Esophagus squamous epithelium (tissue), 5 donors: ENCODE measurements at places on chromosomes 7 and 10.

- no peaks in the 10 kb centered on the region for H3K36me3 ChIP-seq
- no peak for DNase-seq
- no peaks in the 10 kb centered on the region for H3K4me1 ChIP-seq
- no peak overlapping the region for H3K27ac ChIP-seq
- no peak overlapping the region for H3K4me3 ChIP-seq
- no peaks in the 10 kb centered on the region for H3K27me3 ChIP-seq
Observed at GRCh38 chr10:13871011-13871410, 284.2 kb downstream of the PRPF18 start.

DNA sequence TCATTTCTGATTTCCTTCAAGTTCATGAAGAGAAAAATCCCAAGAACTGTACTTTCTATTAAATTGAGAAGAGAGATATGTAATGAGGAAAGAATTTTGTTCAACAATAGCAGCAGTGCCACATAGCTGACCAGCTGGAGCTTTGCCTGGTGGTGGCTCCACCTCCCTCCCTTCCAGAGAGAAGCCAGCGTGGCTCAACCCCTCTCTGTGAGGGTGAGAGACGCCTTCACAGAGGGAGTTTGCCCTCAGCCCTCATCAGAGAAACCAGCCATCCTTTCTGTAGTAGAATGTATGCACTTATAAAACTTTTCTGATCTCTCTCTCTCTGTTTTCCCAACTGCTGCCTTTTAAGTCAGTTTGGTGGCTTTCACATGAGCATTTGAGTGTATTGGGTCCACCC lies 20.5 kb upstream of the COL1A2 start:
- H3K36me3 ChIP-seq, result no peaks in the 10 kb centered on the region
- H3K27me3 ChIP-seq, result no peaks in the 10 kb centered on the region
- peak overlapping the region; percentile 85 for H3K27ac ChIP-seq
- peaks cover 10% of the 10 kb centered on the region for H3K4me1 ChIP-seq

DNA sequence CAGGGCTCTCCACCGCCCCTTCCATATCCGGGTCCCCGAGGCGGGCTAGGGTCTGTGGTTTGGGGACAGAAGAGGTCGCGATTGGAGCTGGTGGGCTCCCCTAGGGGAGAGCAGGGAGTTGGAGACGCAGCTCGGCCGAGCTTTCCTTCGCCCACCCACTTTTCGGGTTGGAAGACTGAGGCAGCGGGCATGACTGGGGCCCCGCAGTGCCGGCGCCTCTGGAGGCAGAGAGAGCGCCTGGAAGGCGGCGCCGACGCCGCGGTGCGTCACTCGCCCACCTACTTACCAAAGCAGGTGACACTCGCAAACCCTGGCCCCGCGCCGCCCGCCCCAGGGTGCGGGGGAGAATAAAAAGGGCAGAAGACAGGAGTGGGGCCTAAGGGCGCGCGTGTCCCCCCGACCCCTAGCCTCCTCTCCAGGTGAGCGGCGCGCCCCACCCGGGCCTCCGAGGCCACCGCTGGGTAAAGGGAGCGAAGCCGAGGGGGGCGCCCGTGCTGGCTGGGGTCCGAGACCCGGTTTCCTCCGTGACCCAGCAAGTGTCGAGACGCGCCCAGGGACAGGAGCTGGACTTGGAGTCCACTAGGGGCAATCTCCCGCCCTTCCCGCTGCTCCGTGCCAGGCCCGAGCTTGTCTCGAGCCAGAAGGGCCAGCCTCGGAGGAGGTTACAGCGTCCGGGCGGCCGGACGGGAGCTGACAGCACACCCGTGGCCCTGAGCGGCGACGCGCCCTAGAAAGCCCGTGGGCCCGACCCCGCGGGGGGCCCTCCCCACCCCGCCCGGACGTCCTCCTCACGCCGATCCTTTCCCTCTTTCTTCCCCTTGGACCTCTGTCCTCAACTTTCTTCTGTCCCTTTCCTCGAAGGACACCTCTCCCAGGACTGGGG lies 34.4 kb upstream of the GRID1 start:
- peak overlapping the region; percentile 61 for H3K4me3 ChIP-seq
- no peak for DNase-seq
- peaks cover 20% of the 10 kb centered on the region for H3K4me1 ChIP-seq
- peaks cover 23% of the 10 kb centered on the region for H3K27me3 ChIP-seq
- no peaks in the 10 kb centered on the region for H3K36me3 ChIP-seq
- H3K27ac ChIP-seq, result peak overlapping the region; percentile 45

GRCh38 chr7:96287132-96287531 lies 34.8 kb downstream of the SLC25A13 start:
- no peaks in the 10 kb centered on the region for H3K36me3 ChIP-seq
- no peak overlapping the region for H3K27ac ChIP-seq
- no peak overlapping the region for H3K4me3 ChIP-seq
- H3K4me1 ChIP-seq, result peaks cover 8% of the 10 kb centered on the region
- no peaks in the 10 kb centered on the region for H3K27me3 ChIP-seq

GRCh38 chr7:99829524-99830160 lies 1.8 kb downstream of the CYP3A43 start:
- no peak overlapping the region for H3K4me3 ChIP-seq
- no peaks in the 10 kb centered on the region for H3K4me1 ChIP-seq
- peak overlapping the region; percentile 17 for H3K27ac ChIP-seq
- no peaks in the 10 kb centered on the region for H3K36me3 ChIP-seq
- peaks cover 6% of the 10 kb centered on the region for H3K27me3 ChIP-seq
- no peak for DNase-seq

GRCh38 chr10:391847-392704 lies 256.8 kb downstream of the ZMYND11 start:
- H3K27me3 ChIP-seq, result no peaks in the 10 kb centered on the region
- H3K27ac ChIP-seq, result no peak overlapping the region
- H3K4me3 ChIP-seq, result no peak overlapping the region
- H3K36me3 ChIP-seq, result no peaks in the 10 kb centered on the region
- no peak for DNase-seq

DNA sequence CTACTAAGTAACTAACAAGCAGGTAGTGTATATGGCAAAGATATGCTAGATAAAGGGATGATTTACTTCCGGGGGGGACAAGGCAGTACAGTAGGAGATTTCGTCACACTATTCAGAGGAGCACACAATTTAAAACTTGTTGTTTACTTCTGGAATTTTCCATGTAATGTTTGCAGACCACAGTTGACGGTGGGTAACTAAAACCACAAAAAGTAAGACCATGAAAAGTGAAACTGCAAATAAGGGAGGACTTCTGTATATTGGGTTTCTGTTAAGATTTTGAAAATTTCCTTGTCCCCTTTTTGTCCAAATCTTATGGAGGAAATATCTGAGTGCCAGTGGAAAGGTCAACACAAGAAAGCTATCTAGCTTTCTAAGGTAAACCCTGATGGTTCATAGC lies 170.0 kb downstream of the ELAPOR2 start:
- H3K27me3 ChIP-seq, result no peaks in the 10 kb centered on the region
- H3K4me1 ChIP-seq, result no peaks in the 10 kb centered on the region
- no peaks in the 10 kb centered on the region for H3K36me3 ChIP-seq
- DNase-seq, result no peak
- H3K27ac ChIP-seq, result no peak overlapping the region

- H3K4me1 ChIP-seq, result no peaks in the 10 kb centered on the region
- no peak overlapping the region for H3K27ac ChIP-seq
- H3K4me3 ChIP-seq, result no peak overlapping the region
- no peaks in the 10 kb centered on the region for H3K27me3 ChIP-seq
- no peaks in the 10 kb centered on the region for H3K36me3 ChIP-seq
Observed at GRCh38 chr7:33423646-33424020, 294.3 kb downstream of the BBS9 start.

- H3K4me3 ChIP-seq, result no peak overlapping the region
- no peak overlapping the region for H3K27ac ChIP-seq
- H3K27me3 ChIP-seq, result no peaks in the 10 kb centered on the region
- DNase-seq, result no peak
Observed at GRCh38 chr7:39987641-39988347, 37.7 kb downstream of the CDK13 start.

- no peak overlapping the region for H3K27ac ChIP-seq
- H3K36me3 ChIP-seq, result no peaks in the 10 kb centered on the region
- H3K4me1 ChIP-seq, result no peaks in the 10 kb centered on the region
Observed at GRCh38 chr7:39321909-39322498, 244.2 kb upstream of the YAE1 start.

DNA sequence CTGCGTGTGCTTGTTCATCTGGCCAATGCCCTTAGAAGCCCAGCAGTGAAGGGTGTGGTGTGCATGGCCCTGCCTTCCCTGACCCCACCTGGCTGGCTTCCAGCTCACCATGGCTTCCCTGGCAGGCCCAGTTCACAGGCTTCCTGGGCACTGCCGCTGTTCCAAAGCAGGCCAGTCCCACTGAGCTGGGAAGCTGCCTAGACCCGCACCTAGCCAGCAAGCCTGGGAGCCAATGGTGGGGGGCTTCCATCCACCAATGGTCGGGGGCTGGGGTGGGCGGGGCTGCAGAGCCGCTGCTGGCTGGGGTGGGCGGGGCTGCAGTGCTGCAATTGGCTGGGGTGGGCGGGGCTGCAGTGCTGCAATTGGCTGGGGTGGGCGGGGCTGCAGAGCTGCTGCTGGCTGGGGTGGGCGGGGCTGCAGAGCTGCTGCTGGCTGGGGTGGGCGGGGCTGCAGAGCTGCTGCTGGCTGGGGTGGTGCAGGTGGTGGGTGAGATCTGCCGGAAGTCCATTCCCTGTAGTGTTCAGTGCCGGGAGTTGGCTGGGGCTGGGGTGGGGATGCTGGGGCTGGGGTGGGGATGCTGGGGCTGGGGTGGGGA lies 12.4 kb downstream of the CALY start:
- H3K4me3 ChIP-seq, result peak overlapping the region; percentile 32
- DNase-seq, result no peak
- no peaks in the 10 kb centered on the region for H3K36me3 ChIP-seq
- no peak overlapping the region for H3K27ac ChIP-seq
- peaks cover 77% of the 10 kb centered on the region for H3K27me3 ChIP-seq
- H3K4me1 ChIP-seq, result peaks cover 18% of the 10 kb centered on the region

DNA sequence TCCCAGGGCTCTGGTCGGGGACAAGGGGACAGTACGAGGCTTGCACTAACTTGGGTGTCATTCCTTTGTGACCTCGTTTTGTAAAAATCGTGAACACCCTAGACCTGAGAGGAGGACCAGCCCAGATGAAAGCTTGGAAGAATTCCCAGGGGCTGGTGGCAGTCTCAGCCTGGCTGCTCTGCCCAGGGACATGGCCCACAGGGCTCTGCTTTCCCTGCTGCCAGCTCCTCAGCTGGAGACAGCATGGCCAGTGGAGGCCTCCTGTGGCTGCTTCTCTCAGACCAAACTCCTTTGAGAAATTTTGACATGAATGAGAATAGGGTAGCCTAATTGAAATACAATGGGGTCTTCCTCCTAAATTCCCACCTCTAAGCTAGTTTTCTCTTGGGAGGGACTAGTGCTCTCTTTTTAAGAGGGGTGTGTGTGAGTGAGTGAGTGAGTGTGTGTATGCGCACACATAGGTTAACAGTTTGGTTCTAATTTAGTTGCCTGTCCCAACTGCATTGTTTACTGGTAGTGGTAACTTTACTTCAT lies 140.3 kb upstream of the EFCAB10 start:
- H3K27ac ChIP-seq, result no peak overlapping the region
- no peaks in the 10 kb centered on the region for H3K4me1 ChIP-seq
- no peak for DNase-seq

DNA sequence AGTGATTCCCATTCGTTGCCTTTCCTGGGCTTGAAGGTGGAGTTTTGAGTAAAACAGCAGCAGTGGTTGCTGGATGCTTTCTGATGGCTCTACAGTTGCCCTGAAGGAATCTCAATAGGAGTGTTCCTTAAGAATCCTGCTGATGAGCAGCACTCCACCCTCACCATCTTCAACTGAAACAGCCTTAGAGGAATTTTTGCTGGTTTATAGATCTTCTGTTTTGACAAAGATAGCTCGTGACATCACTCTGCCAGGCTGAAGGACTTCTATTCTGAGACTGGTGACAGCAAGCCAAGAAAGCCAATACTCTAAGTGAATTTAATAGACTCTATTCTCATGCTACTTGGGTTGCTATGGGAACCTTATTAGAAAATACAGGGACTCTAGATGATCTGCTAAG lies 1014.7 kb downstream of the NRG3 start:
- no peaks in the 10 kb centered on the region for H3K27me3 ChIP-seq
- no peaks in the 10 kb centered on the region for H3K36me3 ChIP-seq
- H3K4me1 ChIP-seq, result peaks cover 4% of the 10 kb centered on the region
- no peak overlapping the region for H3K27ac ChIP-seq
